Activated T-cell treated with anti-CD3 and anti-CD28 coated beads, Interleukin-2, amount 50 U/mL, for 48 hours (primary cell): ENCODE measurements at places on chromosomes 11 and 22.
A peak's percentile ranks its signal among the peaks of the same experiment; 100 is the strongest.

DNA sequence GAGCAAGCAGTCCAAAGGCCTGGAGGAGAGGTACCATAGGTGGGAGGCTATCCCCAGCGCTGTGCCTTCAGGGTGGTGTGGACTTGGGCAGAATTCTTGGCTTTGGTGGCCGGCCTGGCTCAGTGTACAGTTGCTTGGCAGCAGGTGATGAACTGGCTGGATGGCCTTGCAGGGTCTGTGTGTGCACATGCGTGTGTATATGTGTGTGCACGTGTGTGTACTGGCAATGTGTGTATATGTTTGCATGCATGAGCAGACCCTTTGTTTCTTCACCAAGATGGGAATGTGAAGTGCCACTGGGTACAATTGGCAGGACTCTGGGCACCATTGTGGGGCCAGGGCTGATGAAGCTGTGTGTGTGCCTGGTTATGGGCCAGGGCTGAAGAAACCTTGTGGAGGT is 53.0 kb downstream of the CEP164 start:
- no peak for DNase-seq

GRCh38 chr11:30488304-30488998 is 97.7 kb downstream of the MPPED2 start:
- DNase-seq = no peak

GRCh38 chr11:37404231-37404630 is 806.2 kb upstream of the RAG2 start:
- DNase-seq = no peak

GRCh38 chr11:40722179-40722795 is 737.2 kb downstream of the LRRC4C start:
- DNase-seq = no peak

DNA sequence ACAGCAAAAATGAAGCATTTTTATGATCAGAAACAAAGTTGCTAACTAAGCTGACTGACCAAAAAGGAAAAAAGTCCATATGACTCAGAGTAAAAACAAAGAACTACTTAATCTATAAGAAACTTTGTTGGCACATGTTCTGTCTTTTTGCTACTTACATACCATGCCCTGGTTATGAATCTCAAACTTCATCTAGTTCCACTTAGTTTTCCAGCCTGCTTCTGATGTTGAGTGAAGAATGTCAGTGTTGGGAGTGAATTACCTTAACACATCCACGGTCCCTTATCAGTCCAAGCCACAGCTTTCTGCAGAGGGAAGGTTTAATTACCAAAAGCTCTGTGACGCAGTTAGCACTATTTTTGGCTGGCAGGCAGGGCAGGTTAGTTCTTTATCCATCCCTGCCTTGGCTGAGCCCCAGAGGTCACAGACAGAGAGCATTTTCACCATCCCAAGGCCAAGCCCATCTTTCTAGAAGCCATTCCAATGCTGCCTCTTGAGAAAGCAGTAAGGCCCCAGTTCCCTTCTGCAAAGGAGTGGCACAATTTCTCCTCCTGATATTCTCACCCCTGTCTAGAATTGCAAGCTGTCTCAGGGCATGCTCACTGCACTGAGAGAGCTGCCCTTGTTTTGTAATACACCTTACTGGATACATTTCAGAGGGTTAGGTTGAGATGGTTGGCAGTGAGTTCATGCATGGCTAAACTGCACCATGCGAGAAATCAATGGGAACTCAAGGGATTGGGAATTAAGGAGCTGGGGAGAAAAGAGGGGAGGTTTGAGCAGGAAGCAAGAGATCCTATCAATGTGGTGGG is 67.1 kb downstream of the SLC1A2 start:
- DNase-seq = no peak

- DNase-seq = peak; percentile 32
Observed at GRCh38 chr11:125451400-125452124, 44.5 kb downstream of the FEZ1 start.

DNA sequence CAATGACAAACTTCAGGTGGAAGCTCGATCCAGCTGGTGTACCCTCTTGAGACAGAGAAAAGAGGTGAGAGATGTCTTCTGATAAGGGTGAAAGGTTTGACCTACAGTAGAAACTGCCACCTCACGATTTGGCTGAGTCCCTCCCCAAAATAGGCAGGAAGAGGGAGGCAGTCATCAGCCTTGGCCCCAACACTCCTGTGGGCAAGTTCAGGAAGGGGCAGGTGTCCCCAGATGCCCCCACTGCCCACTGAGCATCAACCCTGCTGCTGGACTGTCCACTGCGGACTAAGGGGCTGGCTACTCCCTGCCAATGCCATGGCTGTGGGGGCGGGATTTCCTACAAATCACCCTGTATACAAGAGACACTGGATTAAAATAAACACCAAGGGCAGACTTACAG is 441.4 kb downstream of the BUD13 start:
- no peak for DNase-seq

DNA sequence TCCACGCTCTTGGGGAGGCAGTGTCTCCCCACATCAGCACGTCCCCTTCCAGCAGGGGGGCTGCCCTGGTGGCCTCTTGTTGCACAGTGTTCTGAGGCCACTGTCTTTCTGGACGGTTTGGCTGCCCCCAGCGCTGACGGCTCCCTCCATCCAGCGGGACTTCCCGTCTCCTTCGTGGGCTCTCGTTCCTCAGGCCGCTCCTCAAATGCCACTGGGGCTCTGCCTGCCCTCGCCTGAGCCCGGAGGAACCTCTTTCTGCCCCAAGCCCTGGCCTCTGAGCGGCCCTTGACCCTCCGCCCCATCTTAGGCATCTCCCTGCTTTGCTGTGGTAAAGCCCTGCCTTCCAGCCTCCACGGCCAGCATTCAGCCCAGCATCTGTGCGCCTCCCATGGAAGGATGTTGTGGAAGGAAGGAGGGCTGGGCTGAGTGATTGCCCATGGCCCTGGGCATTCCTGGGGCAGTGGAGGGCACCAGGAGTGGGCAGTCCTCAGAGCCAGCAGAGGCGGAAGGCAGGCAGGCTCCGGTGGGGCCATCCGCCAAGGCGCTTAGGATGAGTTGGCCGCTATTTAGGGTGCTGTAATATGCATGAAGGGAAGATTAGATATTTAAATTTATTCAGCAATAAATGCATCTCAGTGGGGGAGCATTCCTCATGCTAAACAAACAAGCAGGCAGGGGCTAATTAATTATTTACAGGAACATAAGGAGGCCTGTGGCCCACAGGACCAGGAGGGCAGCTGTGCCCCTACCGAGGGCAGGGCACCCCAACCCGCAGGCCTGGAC is 17.8 kb downstream of the OTUB1 start:
- DNase-seq = no peak

GRCh38 chr11:10454878-10455631 is at the start of gene AMPD3:
AMPD3 (plus strand) TSS chr11:10455264; CDS start chr11:10461520, 6,256 bp downstream.
- DNase-seq = peak; percentile 55

DNA sequence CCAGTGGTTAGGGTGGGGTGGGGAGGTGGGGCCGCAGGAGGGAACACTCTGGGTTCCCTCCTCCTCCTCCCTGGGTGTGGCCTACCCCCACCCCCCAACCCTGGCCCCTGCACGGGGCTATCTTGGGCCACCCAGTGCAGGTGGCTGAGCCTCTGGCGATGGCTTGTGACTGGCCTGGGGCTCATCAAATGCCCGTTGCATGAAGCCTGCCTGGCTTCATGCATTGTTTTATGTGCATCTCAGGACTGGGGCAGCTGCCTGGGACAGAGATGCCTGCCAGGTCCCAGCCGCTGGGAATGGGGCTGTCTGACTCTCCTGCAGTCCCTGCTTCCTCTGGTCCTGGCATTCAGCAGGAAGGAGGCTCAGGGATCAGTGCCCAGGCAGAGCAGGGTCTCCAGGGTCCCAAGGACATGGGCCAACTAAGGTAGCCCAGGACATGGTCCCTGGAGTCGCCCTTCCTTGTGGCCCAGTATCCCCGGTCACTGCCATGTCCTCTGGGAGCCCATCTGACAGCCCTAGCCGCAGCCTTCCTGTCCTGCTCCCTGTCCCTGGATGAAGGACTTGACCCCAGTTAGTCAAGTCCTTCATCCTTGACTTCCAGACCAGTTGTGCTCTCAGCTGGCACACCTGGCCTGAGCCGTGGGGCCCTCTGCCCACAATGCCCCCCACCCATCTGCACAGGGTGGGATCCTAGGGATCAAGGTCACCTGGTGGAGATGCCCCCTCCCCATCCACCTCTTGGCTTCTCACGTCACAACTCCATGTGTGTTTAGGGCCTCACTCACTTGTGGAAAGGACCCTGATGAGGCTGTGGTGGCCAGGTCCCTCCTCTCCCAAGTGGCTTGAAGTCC is 112.1 kb upstream of the FGF3 start:
- DNase-seq = no peak

DNA sequence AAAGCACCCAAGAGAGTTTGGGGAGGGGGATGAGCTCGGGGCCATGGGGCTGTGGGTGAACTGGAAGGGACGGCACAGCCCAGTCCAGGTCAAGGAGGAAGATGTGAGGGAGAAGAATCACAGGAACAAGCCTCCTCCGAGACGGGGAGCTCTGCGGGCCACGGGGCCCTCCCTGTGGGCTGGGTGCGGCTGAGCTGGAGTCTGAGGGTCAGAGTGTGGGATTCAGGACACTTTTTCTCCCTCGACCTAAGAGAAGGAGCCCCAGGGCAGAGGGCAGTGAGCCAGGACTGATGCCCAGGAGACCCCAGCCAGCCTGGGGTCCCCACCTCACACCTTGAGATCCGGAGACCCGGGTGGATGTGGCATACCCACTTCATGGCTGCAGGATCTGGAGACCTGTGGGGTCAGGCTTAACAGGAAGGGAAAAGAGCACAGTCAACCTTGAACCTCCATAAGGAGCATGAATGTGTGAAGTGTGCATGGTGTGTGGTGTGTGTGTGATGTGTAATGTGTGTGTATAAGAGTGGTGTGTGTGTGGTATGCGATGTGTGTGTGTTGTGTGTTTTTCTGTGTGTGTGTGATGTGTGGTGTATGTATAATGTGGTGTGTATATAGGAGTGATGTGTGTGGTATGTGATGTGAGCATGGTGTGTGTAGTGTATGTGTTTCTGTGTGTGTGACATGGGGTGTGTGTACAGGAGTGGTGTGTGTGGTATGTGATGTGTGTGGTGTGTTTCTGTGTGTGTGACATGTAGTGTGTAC is 504.6 kb downstream of the BRD1 start:
- DNase-seq = no peak

DNA sequence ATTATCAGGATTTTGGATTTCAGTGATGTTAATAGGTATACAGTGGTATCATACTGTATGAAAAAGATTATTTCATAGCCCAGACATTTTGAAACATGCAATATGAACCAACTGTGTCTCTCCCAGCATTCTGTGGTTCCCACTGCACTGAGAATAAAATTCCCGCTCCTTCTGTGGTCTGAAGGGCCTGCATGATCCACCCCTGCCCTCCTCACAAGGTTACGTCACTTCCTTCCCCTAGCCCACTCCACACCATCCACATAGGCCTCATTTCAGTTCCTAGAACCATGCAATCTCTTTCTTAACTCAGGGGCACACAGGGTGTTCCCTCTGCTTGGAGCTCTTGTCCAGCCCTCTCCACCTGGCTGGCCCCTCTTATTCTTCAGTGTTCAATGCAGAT is 103.1 kb downstream of the TSPAN18 start:
- DNase-seq = no peak

GRCh38 chr11:64916040-64916774 is 802 bp downstream of the ATG2A start:
- peak; percentile 48 for DNase-seq

DNA sequence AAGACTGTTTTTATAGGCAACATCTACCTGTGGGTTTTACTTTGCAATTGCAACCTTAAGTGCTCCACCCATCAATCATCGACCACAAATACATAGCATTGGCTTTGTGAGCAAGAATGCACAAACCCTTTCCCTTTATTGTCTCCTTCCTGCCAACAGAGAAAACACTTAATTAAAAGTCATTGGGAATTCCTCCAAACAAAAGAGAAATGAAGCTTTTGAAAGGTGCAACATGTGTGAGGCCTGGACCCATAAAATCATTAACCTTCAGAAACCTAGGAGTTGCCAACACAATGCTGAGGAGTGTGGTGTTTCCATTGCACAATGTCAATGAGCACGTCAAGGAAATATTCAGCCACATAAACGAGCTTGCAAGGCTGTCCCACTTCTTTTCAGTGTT is 223.2 kb downstream of the BLID start:
- no peak for DNase-seq

- peak; percentile 98 for DNase-seq
Observed at GRCh38 chr11:61332797-61333549, at the start of the genes DDB1 and TKFC. DDB1 (minus strand) TSS chr11:61333105; CDS start chr11:61332968, 137 bp downstream. TKFC (plus strand) TSS chr11:61333228; CDS start chr11:61334729, 1,501 bp downstream.

- peak; percentile 69 for DNase-seq
Observed at GRCh38 chr22:41619979-41620588, 759 bp downstream of the DESI1 start.

DNA sequence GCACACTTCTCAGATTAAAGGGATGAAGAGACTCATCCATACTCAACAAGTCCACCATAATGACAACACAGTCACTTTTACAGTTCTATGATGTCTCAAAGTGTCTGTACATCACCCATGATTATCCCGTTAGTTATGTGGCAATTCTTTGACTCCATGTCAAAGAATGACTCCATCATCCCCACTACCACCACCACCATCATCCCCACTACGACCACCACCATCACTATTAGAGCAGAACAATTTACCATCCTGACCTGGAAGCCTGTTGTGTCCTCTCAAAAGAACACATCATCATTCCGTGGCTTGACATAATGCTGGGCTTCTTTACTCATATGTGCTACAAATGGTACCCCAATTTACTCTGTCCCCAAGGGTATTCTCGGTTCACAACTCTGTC is 13.7 kb downstream of the PRR5L start:
- no peak for DNase-seq

GRCh38 chr22:40434745-40435144 is 64.4 kb downstream of the SGSM3 start:
- DNase-seq = no peak

DNA sequence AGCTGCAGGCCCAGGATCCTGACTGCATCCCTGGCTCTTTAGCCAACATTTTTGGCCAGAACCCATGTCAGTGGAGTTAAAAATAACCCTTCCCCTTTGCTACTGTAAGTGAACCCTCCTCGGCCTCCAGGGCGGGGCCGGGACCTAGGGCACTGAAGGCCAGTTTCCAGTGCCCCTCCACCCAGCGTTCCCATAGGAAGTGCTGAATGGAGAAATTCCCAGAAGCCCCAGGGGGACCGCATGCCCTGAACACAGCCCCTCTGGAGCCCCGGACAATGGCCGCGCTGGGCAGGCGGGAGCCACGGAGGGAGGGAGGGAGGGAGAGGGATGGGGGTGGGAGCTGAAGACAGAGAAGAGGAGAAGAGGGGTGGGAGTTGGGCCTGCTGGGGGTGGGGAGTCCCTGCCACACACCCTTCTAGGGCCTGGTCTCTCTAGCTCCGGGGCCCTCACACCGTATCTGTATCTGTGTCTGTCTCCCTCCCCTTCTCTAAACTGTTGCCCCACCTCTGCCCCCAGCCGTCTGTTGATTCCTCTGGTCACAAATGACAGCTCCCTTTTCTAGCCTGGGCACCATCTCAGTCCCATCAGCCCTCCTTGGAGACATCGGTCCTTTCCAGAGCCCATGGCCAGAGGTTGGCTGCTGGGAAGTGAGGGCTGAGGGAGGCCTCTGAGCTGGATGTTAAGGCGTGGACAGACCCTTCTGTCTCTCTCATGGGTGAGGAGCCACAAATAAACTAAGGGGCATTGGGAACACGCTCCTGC is 10.9 kb downstream of the PDGFB start:
- no peak for DNase-seq

DNA sequence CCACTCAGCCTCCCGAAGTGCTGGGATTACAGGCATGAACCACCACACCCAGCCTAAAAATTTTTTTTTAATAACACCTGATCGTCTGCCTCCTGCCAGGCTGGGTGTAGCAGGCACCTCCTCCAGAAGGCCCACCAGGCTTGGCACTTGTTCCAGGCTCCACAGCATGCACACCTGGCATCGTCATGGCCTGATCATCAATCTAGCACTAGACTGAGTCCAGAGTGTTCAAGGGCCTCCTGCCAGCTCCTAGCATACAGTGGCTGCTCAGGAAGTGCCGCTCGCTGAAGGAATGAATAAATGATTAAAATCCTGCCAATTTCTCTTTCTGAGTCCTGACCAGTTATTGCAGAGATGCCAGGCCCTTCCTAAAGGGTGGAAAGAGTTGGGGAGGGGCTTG is 3.5 kb upstream of the PDGFB start:
- no peak for DNase-seq
